ENCODE measurements at places on chromosomes 4 and X.
A peak's percentile ranks its signal among the peaks of the same experiment; 100 is the strongest.

- DNase-seq: no peak
Measured at GRCh38 chr4:53748328-53748772, 157.1 kb upstream of the LNX1 start.

DNA sequence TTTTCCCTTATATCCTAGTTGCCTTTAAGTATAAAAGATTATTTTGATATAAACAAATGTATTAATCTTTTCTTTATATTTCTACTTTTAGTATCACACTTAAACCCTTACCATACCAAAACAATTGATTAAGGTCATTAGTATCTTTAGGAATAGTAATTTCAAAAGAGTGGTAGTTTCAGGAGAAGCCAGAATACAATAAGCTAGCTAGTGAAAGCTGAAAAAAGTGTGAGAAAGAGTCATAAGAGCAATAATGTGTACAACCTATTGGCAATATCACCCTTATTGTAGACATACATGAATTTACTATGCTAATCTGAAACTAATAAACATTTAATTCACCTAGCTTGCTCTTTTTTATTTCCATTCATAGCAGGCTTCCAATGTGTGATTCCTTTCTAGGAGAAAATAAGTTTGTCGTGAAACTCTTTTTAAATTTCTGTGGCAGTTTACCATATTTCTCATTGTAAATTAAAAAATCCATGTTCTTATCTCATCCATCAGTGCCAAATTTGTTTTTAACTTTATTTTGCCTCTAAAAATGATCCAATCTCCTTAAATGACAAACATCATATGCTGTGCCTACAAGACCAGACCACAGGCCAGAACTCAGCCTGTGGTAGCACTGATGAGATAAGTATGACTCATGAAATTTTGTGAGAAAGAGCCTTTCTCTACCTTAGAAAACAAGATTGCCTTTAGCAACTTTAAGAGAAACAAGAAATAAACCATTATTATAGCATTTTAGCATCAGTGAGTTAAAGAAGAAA is 8.1 kb downstream of the NEK1 start:
- DNase-seq: no peak

GRCh38 chrX:107506596-107507031 is 57.2 kb downstream of the FRMPD3 start:
- DNase-seq: peak; percentile 39

GRCh38 chrX:7106649-7107048 is 40.9 kb upstream of the STS start:
- no peak for DNase-seq

GRCh38 chr4:7333801-7334421 is 100.8 kb downstream of the PSAPL1 start:
- no peak for DNase-seq

Data from retina (tissue), 1 donor.